ENCODE measurements at places on chromosomes 7 and 10. TPM values are rescaled to one million over a fixed set of nuclear protein-coding genes. Genes with fewer than 3 reads are reported as not detected.
A peak's percentile ranks its signal among the peaks of the same experiment; 100 is the strongest.

DNA sequence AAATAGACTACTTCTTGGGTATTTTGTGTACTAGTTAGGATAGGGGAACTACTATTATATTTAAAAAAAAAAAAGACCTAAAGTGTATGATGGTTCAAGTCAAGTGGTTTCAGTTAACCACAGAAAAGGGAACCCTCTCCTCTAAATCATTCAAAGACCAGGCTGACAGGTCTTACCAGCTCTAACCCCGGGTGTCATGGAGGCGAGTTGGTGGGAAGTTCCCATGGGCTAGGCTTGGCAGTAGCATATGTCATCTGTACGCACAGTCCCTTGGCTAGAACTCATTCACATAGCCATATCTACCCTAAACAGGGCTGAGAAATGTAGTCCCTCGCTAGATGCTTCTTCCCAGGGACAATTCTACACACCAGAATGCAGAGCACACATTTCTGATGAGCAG, 37.7 kb upstream of the KCNMA1 start:
- DNase-seq, result no peak

GRCh38 chr7:6606866-6607583, 8.4 kb upstream of the ZNF853 start:
- no peak for DNase-seq

DNA sequence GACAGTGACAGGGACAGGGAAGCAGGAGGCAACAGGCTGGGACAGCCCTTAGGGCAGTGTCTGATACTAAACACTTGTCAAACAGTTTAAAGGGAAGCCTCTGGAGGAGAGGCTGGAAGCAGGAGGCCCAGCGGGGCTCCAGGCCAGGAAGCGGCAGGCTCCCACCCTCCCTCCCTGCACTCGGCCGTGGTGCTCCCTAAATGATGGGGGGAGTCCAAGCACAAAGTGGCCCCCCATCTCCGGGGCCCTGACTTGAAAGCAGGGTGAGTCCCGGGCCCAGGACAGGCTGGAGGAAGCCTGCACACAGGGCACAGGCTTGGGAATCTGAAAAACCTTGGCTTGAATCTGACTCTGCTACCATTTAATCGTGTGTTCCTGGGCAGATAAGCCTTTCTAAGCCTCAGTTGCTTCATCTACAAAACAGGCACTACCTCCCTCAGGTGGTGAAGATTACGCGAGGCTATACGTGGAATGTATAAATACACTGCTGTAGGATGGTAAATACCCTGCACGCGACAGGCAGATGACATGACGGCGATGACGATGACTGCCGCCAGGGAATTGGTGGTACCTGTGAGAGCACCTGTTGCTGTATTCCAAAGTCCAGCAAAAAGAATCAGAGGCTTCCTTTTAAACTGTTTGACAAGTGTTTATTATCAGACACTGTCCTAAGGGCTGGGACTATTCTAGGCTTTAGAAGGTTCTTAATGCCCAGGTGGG, 34.1 kb downstream of the GBX1 start:
- no peak for DNase-seq

DNA sequence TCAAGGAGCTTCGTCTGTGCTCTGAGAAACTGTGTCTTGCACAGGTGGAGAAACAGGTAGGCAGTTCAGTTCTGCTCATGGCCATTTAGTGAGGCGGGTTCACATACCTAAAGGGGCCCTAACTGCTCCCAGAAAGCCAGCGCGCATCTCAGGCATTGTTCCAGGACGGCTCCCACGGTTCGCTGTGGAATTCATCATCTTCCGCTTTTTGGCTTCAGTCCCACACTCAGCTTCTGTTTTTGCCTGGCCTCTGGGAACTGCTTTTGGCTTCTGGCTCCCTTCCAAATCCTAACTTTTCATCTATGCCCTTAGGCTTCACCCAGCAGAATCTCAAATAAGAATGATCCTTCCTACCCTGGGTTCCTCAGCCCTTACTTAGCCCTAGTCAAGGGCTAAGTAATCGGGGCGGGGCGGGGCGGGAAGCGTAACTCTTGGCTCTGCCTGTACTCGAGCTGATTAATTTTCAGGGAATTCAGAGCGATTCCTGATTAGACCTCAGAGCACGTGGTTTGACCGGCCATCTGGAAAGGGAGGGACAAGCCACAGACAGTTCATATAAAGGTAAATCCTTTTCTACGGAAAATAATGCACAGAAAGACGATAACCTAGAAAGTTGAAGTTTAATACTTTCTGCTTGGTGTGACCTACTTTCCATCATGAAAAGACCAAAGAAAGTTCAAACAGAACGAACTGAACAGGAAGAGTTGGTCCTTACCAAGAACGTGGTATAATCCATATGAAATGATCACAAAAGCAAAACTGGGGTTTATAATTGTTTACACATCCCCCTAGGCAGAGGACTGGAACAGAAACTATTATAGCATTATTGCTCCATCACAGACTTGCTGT, 105.7 kb downstream of the ST8SIA6 start:
- DNase-seq, result peak; percentile 5

DNA sequence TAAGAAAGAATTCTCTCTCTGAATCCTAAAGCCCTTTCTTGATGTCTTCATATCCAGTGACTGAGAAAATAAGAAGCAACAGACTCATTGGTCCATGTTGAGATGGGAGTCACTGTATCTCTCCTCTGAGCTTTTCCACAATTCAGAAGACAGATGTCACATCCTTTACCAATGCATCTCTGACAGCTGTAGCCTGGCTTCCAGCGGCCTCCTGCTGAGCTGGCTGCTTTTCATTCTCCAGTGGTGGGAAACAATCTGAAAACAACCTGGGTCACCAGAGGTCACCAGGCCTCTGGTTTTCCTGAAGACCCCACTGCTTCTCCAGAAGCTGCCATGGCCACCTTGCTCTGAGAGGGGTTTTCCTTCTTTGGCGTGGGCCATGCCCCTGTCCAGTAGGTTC, 18.3 kb upstream of the RPA3 start:
- DNase-seq, result no peak

DNA sequence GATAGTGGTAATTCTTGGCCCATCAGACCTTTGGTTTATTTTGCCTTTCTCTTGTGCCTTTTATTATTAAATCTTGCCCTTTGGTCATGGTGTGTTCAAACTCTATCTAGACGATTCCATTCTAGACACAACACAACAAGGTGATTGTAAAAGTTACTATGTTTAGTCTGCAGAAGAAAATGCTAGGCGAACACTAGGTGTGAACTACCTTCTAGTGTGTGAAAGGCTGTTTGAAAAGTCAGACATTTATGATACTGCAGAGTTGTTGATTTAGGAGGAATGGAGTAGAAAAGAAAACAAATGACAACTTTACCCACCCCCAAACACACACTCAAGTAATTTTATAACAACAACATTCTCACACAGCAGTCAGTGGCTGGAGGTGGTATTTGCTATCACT, 103.4 kb downstream of the PLXDC2 start:
- no peak for DNase-seq

DNA sequence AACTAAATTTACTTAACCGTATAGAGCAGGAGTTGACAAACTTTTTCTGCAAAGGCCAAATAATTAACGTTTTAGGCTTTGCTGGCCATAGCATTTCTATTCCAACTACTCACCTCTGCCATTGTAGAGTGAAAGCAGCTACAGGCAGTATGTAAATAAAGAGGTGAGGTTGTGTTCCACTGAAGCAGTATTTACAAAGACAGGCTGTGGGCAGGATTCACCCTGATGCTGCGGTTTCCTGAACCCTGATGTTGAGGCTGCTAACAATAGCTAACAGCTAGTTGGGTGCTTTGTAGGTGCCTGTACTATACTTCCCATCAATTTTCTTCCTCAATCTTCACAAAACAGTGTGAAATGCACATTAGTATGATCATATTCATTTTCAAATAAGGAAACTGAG, 47.0 kb upstream of the LAMB1 start:
- DNase-seq, result no peak

- no peak for DNase-seq
Measured at GRCh38 chr7:139946533-139946932, 116.2 kb downstream of the PARP12 start.

- DNase-seq, result no peak
Measured at GRCh38 chr10:115953968-115954367, 319.0 kb downstream of the GFRA1 start.

GRCh38 chr7:27150568-27151340, 1.6 kb downstream of the HOXA3 start:
- peak; percentile 74 for DNase-seq

- DNase-seq, result no peak
Measured at GRCh38 chr10:6279540-6280267, 77.0 kb downstream of the PFKFB3 start.

GRCh38 chr7:123658023-123658422, 2.4 kb downstream of the LMOD2 start:
- no peak for DNase-seq

GRCh38 chr10:22103701-22104470, 100.4 kb upstream of the DNAJC1 start:
- DNase-seq, result no peak

GATAD1 gene
- 51.1 TPM for total RNA-seq

LRRC17 gene
- total RNA-seq, result 33.6 TPM

C10orf62 gene
- 0.73 TPM for total RNA-seq

GIMAP8 gene
- 2.5 TPM for total RNA-seq
